Activated CD4-positive, alpha-beta T cell treated with anti-CD3 and anti-CD28 coated beads for 36 hours (primary cell): ENCODE measurements at places on chromosomes 5 and 9. TPM values are rescaled to one million over a fixed set of nuclear protein-coding genes. Genes with fewer than 3 reads are reported as not detected.

The LVRN gene
- total RNA-seq, result not detected

The BRD9 gene
- 49.7 TPM for total RNA-seq

The SPATA6L gene
- 0.30 TPM for total RNA-seq

The CER1 gene
- not detected for total RNA-seq

The KIF24 gene
- total RNA-seq, result 7.7 TPM

The PCDHB13 gene
- not detected for total RNA-seq

GRCh38 chr9:17018540-17019196 lies 116.2 kb upstream of the CNTLN start:
- no peak for DNase-seq

GRCh38 chr5:140420226-140420570 lies 18.6 kb downstream of the ANKHD1 start:
- no peak for DNase-seq

GRCh38 chr5:82719368-82719767 lies 357.8 kb downstream of the TMEM167A start:
- peak; percentile 4 for DNase-seq

- DNase-seq, result no peak
Measured at GRCh38 chr9:100669968-100670367, 92.1 kb downstream of the CAVIN4 start.

- no peak for DNase-seq
Measured at GRCh38 chr9:93465855-93466254, 12.5 kb upstream of the FAM120AOS start.

GRCh38 chr5:157574456-157575380 lies 857 bp downstream of the ADAM19 start:
- DNase-seq, result peak; percentile 54

DNA sequence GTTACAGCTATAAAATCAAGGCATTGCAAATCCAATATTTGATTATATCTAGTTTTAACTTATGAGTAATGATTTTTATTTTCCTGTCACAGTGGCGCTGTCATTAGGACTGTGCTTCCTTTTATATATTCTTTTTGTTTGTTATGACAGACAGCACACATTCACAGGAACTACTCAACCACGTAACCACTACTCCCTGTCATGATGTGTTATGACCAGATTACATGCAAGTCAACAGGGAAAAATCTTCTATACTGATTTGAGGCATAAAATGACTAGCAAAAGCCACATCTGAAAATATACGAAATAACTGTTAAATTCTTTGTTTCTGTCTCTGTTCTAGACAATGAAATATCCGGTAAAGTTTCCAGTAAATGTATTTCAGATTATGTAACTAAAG lies 25.4 kb downstream of the SREK1 start:
- no peak for DNase-seq

DNA sequence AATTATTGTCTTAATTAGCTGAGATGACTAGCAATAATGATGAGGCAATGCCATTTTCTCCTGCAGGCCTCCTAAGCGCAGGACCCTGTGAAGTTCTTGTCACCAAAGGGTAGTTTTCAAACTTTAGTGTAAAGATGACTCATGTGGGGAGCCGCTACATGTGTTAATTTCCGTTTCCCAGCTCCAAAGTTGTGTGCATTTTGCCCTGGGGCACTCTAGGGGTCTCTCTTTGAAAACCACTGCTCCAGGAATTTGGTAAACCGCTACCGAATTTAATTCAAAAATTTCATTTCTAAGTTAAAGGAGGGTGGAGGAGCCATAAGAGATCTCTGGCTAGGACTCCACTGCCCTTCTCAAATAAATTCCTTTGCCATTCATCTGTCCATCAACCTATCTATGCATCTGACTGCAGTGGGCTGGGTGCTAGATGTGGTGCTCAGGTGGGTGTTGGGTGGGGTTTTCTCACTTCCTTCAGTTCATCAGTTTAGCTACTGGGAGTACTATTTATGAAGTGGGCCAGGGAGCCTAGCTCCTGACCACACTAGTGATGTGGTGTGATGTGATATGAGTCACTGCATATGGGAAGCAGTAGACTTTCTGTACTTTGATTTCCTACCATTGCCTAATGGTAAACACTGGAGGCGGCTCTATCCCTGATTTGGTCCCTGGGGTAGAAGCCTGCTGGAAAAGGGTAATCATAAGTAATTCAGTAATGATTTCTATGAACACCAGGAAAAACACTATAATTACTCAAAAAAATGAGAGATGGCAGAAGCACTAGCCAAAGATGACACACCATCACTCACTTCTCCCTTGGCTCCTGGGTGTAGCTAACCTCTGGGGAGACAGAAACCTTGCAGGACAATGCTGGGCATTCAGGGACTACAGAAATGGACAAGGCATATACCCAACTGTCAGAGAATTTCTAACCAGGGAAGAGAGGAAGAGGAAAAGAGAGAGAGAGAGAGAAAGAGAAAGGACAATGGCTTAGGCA lies 4.0 kb upstream of the ZSWIM6 start:
- peak; percentile 31 for DNase-seq

DNA sequence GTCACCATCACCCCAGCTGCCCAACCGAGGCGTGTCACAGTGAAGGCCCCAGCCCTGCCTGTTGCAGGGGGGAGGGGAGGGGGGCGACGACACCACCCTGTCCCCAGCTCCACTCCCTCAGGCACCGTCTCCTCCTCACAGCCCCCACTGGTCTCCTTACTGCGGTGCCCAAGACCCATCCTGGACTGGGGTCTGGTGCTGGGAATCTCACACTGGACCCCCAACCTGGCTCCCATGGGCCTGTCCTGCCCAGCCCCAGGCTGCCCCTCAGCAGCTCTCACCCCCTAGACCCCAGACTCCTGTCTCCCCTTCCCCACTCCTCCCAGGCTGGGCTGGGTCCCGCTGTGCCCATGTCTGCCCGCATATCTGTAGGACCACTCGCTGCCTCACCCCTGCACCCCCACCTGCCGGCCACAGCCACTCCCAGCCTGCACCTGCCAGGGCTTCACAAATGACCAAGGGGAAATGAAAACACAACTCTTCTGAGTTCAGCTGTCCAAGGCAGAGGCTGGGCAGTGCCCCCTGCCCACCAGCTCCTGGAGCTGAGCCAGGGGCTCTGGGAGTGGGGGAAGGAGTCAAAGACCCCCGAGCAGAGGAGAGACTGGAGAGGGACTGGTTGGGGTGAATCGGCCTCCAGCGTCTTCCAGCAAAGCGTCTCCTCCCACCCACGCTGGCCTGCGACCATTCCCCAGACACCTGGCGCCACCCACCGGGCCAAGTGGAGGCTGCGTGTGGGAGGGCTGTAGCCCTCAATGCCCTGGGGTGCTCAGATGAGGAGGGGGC lies 32.6 kb upstream of the EGFL7 start:
- peak; percentile 87 for DNase-seq

DNA sequence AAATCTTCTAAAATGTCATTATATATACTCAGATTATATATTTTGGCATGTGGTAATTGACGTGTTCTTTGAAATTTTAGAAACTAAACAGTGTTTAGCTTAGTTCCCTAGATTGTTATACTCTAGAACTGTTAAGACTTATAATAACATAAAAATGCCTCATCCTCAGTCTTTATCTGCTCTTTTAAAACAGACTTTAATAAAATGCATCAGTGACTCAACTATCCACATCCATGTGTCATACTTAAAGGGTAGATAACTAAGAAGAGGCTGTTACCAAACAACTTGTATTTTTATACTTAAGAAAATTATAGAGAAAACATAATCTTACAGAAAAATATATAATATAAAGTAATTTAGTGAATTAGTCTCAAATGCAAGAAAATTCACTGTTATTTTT lies 15.2 kb downstream of the NFIL3 start:
- DNase-seq, result no peak

DNA sequence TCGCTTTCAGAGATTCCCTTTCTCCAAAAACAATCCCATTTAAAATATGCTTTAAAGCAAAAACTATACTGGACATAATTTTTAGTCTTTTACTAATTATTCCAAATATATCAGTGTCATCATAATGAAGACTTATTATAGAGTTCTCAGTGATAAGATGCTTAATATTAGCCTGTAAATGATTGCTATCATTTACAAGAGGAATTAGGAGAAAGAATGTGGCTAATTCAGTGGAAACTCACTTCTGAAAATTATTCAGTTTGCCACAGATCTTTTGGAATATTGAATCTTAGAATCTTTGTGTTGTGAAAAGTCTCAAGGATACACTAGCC lies 24.7 kb upstream of the GLRX start:
- no peak for DNase-seq
